Thoracic aorta (tissue), 2 donors: ENCODE measurements at places on chromosomes 3 and 15. TPM values are rescaled to one million over a fixed set of nuclear protein-coding genes. Genes with fewer than 3 reads are reported as not detected.

Gene SAMMSON
- total RNA-seq: 3.4 TPM

GRCh38 chr3:177729956-177730681 lies 532.8 kb upstream of the TBL1XR1 start:
- DNase-seq: no peak

DNA sequence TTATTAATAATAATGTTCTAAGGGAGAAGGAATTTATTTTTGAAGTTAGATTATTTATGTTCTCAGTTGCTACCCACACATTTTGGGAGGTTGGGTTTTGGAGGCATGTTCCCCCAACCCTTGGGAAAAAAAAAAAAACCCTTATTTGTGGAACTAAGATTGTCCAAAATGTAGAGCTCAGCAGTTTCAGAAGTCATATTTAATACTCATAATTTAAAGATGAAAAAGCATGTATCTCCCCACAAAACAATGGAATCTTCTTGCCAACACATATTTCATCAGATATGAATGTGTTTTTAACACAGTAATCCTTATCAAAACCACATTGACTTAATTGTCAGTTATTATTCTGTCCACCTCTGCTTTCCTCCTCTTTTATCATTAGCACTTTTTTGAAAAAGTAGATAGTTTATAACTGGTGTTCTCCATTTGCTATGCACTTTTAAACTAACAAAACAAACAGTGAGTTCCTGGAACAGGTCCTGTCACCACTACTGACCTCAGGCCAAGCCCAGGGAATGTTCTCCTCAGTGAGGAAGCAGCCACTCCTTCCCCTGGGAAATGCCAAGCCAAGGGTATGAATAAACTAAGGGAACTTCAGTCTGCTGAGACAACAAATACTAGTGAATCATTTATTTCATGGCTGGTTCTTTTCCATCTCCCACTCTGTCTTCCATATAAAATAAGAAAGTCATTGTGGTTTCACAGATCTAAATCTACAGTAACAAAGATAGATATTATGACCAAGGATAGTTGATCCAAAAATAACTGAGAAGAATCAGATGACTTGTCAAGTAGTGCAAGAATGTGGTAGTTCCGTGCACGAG lies 414.4 kb upstream of the ALCAM start:
- no peak for DNase-seq

GRCh38 chr3:113008117-113008516 lies 17.3 kb downstream of the GTPBP8 start:
- no peak for DNase-seq

Gene WDR93
- total RNA-seq: not detected

GRCh38 chr3:122063908-122064307 lies 8.7 kb downstream of the CD86 start:
- no peak for DNase-seq

DNA sequence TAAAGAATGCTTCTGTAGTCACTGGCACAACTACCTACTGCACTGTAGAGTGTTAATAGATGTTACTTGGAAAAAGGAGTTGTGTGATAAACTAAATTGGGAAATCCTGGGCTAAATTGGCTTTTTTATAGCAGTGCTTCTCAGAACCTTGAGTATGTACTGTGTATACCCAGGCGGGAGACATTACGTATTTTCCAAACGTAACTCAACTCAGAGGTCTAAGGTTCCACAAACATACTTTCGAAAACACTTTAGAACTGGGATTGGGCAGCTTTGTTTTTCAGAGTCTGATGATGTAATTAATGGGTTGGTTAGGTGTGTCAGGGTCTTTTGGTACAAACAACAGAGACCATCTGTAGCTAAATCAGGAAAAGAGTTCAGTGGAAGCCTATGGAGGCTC lies 53.5 kb upstream of the CHST2 start:
- DNase-seq: no peak
